ENCODE measurements at places on chromosomes 2 and 18.

DNA sequence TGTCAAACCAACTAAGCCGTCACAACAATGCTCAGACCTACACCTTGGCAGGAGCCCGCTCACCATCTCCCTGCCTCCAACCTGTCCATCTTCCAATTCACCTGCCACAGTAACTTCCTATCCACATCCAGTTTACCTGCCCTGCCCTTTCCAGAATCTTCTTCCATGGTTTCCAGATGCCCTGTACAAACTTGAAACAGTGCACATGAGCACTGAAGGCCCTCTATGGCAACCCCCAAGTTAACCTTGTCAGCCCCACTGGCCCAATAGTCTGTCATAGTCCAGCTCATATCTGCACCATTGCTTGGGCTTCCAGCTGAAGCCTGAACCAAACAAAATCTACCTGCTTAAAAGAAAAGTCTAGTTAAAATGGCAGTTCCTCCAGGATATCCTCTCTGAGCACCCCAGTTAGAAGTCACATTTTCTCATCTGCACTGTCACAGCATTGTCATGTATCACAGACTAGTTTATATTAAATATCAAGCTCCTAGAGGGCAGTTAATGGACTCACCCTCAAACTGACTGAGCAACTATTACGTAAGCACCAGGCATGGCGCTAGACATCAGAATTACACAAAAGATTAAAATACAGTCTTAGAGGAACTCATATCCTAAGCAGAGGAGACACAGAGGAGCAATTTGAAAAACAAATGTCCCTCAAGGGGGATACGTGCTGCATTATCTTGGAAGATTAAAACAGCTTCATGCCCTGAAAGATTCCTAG is 11.6 kb downstream of the NFE2L2 start:
- no peak for DNase-seq

DNA sequence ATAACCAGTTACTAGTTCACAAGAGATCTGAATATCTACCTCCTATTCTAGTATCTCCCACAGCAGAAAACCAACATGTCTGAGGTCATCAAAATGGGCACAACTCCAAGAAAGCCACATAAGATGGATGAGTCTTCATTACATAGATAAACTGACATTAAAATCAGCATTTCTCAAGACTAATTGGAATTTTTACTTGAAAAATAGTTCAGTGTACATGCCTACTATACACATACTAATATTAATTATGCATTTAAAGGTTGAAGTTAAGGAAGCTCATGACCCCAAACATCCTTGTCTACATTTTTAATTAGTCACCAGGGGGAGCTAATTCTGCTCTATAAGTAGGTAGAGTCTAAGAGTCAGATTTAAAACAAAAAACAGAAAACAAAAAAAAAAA is 41.9 kb downstream of the ZNF521 start:
- DNase-seq, result no peak

GRCh38 chr2:69145204-69145603 is 132.2 kb downstream of the ANTXR1 start:
- no peak for DNase-seq

DNA sequence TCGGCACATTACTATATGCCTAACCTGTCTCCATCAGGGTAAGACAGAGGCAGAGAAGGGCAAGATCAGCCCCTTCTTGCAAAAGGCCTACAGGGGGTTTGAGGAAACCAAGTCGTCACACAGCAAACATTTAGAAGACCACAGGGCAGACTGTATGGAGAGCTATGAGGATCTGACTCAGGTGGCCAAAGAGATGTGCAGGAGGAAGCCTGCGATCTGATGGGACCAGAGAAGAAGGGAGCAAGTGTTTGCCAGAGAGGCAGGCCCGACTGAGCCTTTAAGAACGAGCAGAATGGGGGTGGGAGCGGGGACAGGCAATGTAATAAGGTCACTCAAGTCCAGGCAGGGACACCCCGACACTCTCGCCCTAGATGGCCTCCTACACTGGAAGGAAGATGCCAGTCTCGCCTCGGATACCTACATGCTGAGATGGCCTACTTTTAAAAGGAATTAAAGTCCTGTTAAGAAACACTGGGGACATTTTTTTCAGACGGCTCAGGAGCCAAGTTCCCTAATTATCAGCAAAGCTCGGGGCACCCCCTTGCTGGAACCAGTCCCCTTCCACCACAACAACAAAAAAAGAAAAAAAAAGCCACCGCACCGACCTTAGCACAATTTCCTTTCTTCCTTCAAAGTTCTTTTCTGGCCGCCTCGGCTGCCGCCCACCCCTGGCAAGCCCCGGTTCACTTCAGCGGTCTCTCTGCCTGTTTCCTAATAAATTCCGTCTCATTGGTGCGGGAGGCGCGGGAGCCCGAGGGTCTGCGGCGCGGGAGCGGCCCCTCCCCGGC is 1.5 kb downstream of the SFXN5 start:
- DNase-seq, result no peak

DNA sequence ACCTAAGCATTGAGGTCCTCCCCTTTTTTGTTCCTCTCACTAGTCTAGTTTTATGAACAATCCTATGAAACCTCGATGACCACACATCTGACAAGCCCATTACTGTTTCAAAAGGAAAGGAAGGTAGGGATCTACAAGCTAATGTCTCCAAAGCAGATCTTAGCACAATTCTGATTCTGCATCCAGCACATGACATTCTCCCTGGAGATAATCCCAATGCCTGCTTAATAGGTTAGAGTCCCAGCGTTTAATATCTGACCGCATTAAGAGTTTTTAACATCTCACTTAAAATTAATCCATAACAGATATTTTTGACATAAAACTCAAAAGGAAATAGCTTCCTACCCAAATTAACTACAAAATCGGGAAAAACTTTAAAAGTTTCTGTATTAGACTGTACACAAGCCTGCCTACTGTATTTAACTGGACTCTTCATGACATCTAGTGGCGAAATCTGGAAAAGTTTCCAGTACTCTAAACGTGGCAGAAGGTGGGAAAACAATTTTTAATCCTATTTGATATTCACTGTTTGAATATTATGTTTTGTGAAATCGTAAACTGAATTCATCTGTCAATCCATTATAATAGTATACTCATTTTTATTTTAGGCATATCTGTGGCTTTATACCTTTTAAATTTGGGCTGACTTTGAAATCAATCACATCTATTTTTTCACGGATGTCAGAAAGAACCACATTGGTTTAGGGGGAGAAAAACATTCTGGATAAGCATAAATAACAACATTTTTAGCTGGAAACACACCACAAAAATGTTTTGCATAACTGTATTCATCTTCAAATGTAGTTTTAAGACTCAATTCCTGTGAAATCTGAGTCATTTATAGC is 62.4 kb downstream of the TXNL1 start:
- peak; percentile 81 for DNase-seq

- no peak for DNase-seq
Measured at GRCh38 chr18:61025596-61025995, 307.6 kb upstream of the CDH20 start.

DNA sequence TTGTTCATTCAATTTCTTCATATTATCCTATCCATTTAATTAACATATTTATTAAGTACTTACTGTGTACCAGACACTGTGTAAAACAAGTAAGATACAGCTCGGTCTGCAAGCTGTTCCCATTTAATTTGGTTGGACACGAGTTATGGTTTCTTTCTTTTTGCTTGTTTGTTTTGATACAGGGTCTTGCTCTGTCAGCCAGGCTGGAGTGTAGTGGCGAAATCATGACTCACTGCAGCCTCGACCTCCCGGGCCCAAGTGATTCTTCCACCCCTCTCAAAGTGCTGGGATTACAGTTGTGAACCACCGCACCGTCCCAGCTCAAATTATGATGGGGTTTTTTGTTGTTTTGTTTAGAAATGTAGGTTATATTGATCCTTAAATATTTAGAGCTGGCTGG is 9.0 kb downstream of the CYBRD1 start:
- no peak for DNase-seq

- peak; percentile 75 for DNase-seq
Measured at GRCh38 chr2:27407798-27408491, 1.4 kb downstream of the PPM1G start.

DNA sequence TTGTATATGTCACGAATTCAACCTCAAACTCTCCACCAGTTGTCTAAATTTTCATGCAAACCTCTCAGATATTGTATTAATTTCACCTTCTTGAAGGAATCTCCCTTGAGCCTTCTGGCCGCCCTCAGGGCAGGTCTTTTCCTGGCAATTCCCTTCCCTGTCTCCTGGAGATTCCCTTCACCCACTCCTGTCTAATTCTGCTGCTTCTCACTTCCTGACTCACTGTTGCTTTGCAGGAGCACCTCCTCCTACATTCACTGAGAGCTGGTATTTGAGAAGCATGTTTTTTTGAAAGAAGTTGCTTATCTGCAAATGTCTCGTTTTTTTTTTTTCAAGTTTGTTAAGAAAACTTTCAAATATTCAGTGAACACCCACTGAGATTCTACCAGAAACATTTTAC is 79.9 kb upstream of the OTOS start:
- DNase-seq, result no peak

DNA sequence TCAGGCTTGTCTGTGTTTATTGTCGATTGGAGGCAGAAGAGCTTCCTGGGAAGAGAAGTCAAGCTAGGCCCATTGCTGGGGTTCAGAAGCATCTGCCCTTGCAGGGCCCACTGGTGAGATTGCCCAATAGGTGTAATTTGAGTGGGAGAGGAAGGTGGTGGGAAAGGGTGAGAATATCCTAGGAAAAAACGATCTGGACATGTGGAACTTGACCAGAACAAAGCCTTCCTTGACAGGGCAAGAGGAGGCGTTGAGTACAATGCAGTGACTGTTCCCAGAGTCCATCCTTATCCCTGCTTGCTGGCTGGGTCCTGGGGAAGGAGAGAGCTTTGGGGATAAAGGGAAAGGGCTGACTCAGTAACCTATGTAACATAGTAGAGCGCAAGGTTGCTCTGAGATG is 27.1 kb downstream of the NABP1 start:
- no peak for DNase-seq

DNA sequence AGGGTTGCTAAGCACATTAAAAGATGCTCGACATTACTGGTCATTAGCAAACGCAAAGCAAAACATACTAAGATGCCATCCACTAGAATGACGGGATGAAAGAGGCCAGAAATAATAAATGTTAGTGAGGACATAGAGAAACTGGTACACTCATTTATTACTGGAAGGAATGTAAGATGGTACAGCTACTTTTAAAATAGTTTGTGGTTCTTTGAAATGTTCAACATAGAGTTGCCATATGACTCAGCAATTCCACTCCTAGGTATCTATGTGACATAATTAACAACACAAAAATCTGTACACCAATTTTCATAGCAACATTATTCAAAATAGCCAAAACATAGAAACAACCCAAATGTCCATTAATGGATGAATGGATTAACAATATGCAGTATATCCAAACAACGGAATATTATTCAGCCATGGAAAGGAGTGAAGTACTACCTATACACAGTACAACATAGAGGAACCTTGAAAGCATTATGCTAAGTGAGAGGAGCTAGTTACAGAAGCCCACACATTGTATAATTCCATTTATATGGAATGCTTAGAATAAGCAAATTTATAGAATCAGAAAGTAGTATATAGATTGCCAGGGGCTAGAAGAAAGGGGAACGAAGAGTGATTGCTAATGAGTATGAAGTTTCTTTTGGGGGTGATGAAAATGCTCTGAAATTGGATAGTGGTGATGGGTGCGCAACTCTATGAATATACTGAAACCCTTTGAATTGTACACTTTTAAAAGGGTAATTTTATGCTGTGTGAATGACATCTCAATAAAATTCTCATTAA is 61.9 kb upstream of the IL1R1 start:
- DNase-seq, result no peak

DNA sequence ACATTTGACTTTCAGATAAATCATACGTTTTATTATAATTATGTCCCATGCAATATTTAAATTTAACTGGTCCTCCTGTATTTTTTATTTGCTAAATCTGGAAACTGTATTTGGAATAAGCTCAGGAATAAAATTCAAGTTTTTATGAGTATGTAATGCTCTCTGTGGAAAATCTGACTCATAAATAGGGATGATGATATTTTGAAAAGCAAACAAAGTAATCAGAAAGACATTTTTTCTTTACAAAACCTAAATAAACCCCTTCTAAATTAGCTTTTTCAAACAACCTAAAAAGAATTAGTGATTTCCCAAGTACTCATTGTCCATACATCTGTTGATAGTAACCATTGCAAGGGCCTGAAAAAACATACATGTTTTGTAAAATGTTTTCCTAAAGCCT is 41.1 kb downstream of the ASB1 start:
- no peak for DNase-seq

- DNase-seq, result no peak
Measured at GRCh38 chr2:64166212-64166611, 22.0 kb upstream of the PELI1 start.

GRCh38 chr2:223993634-223994232 is 36.5 kb downstream of the MRPL44 start:
- peak; percentile 70 for DNase-seq

DNA sequence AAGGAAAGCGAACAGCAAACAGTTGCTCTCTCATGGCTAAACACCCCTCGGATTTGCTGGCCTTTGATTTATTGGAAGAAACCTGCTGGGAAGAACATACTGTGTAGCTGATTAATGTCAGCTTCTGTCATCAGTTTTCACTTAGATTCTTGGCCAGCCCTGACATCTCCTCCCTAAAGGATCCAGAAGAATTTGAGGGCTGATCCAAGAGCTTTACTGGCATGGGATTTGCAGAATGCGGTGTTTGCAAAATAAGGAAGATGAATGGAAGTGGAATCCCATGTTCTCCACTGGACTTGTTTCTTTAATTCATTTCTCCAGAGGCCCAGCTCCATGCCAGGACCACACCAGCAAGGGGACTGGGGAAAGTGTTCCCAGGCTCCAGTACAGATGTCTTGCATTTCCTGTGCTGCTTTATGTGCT is 80.5 kb downstream of the RDH14 start:
- DNase-seq, result peak; percentile 64

DNA sequence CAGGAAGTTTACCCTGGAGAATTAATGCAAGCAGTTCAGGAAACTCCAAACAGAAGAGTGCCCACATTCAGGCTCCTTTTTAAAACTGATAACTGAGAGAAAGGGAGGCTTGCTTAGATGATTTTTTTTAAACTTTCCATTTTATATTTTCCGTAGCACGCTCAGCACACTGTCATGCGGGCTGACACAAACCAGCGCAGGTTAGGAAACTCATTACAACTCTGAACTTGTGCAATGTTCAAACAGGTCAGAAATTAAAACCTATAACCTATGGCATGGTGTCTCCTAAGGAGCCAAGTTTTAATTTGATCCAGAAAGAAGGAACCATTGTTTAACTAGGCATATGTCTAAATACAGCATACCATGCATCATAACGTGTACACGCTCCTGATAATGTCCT is 117.7 kb upstream of the SMIM21 start:
- DNase-seq, result no peak

DNA sequence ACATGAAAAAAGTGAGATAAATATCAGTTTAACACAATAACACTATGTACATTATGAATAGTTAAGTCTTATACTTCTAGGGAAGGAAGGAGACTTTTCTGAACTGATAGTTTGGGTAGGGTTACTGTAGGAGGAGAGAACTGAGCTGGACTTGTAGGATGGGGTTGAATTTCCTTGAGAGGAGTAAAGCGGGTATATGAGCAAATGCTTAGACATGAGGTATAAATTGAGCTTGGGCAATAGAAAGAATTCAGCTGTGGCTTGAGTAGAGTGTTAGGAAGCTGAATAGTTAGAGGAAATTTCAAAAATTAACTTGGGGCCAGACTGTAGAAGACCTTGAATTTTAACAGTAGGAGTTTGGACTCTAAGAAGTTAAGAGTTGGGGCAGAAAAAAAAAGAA is 45.1 kb downstream of the LCLAT1 start:
- no peak for DNase-seq

- DNase-seq, result no peak
Measured at GRCh38 chr2:205769495-205769850, 87.2 kb downstream of the NRP2 start.
